NCI-H2171 (cell line): ENCODE measurements at places on chromosomes 6 and 20.

DNA sequence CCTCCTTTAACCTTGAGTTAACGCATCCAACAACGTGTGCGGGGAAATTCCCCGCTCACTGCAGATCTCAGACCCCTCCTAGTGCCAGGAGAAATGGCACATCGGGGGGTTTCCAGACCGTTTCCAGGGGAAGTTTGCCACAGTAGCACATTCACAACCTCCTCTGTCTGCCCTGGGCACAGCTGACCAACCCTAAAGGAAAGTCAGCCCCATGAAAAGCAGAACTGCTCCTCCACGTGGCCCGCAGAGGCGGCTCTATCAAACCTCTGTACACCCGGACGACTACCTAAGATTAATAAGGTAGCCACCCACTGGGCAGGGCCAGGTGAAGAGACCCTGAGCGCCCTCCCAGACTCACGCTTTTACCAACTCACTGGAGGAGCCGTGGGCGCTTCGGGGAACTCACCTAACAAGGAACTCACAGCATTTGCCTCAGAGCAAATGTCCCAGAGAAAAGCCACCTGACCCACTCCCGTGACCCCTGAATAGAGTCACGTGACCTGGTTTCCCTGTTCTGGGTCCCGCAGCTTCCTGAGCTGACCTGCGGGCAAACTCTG is 93.1 kb downstream of the PRND start:
- no peak for DNase-seq

DNA sequence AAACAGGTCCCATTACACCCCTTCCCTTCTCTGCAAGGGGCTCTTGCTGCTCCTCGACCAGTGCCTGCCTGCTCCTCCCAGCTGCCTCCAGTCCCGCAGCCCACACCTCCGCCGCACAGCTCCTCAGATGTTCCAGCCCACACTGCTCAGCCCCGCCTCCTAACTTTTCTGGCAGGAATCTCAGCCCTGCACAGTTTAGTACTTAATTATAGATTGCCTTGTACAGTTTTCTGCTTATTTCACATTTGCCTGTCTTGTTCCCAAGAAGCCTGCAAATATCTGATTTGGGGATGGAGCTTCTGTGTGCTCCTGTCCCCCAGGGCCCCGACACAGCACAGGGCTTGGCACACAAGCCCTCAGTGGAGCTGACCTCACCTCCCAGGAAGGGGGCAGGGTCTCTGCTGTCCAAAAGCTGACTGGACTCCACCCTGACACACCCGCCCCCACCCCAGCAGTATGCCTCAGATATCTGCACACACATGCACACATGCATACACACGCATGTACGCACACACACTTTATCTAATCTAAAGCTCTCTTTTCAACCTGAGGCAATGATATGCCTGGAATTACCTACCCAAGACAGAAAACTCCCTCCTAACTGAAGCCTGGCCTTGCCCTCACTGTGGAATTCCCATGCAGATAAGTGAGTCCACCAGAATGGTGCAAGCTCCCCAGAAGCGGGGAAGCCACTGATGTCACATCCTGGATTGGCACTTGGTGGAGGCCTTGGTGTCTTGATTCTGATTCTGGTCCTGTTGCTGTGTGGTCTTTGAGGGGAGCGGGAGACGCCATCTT is 1.2 kb upstream of the PNPLA1 start:
- no peak for DNase-seq

GRCh38 chr6:157861814-157862213 is 38.8 kb downstream of the SNX9 start:
- no peak for DNase-seq

DNA sequence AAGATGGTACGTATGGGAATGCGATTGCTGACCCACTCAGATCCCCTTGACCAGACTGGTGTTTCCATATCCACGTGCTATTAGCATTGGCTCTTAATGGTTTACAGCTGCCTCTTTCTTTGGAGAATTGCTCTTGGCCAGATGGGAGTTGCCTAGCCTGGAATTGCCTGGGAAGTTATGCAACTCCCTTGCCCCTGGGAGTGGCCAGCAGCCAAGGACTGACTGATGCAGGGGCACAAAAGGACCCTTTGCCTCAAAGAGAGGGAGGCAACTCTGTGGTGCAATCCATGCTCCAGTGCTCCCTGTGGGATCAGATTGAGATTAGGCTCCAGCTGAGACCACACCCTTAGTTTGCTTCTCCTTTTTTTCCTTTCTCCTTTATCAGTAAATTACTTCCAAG is 203.5 kb upstream of the JAG1 start:
- no peak for DNase-seq

DNA sequence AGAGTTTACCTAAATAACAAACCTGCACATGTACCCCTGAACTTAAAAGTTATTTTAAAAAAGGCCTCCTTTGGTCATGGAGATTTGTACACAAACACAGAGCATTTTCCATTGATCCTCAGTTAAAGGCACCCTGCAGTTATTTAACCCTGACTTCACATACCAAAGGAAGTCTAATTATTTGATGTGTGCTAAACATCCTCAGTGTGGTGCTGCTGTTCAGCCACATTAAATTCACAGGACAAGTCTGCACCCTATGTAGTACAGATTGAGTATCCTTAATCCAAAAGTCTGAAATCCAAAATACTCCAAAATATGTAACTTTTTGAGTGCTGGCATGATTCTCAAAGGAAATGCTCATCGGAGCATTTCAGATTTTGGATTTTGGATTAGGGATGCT is 21.4 kb downstream of the KCNQ5 start:
- DNase-seq, result no peak

GRCh38 chr6:164690241-164690640 is 619.2 kb downstream of the C6orf118 start:
- DNase-seq, result no peak

GRCh38 chr6:168037856-168038255 is 40.4 kb downstream of the KIF25 start:
- no peak for DNase-seq

DNA sequence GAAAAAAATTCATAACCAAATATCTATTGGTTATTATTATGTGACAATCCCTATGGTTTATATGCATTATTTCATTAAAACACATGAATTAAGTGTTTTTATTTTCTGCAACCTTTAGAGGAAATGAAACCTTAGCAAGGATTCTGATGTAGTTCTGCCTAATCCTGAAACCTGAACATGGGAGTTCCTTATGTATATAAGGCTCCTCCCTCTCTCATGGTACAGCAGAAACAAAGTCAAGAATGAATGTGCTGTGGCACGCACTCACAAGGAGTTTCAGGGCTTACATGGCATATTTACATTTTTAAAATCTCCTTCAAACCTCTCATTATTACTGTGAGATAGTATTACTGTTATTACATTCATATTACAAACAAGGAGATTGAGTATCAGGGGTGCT is 426.4 kb upstream of the CITED2 start:
- DNase-seq, result no peak

GRCh38 chr20:32291166-32291565 is 13.7 kb downstream of the KIF3B start:
- no peak for DNase-seq

- DNase-seq, result no peak
Observed at GRCh38 chr6:52524918-52525317, 51.9 kb downstream of the TRAM2 start.

DNA sequence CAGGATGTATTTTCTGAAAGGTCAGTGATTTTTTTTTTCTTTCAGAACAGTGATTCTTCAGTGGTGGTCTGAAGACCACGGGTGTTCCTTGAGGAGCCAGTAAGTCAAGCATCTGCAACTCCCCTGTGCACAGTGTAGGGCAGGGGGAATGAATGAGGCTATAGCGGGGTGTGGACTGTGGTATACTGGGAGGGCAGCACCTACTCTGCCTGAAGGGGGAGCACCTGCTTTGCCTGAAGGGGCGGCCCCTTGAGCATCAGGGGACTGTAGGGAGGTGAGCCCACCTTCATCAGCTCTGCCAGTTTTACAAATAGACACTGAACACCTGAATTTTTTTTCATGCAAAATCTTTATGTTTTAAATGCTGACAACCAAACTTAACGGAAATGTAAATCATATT is 77.5 kb upstream of the RIPOR2 start:
- no peak for DNase-seq

- peak; percentile 60 for DNase-seq
Observed at GRCh38 chr20:15179381-15179780, 842.0 kb upstream of the FLRT3 start.

DNA sequence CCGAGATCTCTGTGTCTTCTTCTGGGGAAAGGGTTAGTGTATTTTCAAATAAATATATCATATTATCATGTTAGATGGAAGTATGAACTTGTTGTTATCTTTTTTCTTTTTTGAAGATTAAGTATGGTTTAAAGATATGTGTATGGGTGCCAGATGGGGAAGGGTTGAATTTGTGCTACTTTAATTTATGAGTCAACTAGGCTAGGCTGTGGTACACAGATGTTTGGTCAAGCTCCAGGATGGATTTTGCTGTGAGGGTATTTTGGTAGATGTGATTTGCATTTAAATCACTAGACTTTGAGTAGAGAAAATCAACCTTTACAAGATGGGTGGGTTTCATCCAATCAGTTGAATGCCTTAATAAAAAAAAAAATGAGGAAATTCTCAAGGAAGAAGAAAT is 886.6 kb upstream of the ADGRB3 start:
- no peak for DNase-seq

DNA sequence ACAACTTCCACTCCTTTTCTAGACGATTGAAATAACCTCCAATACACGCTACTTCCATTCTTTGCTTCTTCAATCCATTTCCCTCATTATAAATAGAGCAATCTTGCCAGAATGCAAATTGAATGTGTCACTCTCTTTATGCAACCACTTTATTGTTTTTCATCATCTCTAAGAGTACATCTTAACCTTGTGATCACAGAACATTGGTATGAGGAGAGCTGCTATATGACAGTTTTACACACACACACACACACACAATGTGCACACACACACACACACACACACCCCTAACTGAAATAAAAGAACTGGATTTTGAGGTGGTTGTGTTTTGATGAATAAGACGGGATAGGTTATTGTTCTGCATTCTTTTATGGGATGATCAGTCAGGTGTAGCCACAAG is 187.0 kb downstream of the HDGFL1 start:
- no peak for DNase-seq

- DNase-seq, result no peak
Observed at GRCh38 chr20:19947611-19948264, 69.4 kb upstream of the NAA20 start.

DNA sequence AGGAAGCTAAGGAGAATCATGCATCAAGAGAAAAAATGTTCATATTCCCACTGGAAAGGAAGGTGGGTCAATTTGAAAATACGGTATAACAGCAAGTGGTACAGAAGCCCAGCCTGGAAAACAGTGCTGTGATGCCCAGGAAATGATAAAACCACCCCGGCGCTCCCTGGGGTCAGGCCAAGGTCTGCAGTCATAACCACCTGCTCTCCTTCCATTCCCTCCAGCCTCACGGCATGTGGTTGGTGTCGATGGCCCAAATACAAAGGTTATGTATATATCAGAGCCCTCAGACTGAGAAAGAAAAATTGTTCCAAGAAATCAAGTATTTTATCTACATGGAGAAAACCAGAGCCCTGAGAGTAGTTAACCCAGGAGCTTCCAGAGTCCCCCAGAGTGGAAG is 208.1 kb upstream of the CDYL start:
- DNase-seq, result no peak

DNA sequence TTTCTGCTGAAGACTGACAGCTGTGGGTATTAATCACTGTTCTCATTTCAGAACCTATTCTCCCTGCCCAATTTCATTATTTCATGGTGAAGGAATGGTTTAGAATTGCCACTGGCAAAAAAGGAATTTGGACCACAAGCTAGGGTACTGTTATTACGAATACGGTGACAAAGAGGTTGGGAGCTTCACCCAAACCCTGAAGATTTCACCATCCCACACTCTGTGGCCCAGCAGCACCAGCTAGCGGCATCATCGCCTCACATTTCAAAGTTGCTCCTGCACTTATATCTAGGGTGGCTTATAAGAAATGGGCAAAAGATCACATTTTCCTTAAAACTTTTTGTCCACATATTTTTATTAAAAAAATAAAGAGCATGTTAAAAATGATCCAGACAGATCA is 236.1 kb downstream of the SYNDIG1 start:
- DNase-seq, result no peak

GRCh38 chr20:58069207-58069606 is 159.2 kb downstream of the ANKRD60 start:
- DNase-seq, result no peak

- DNase-seq, result no peak
Observed at GRCh38 chr20:13035399-13036152, 26.8 kb downstream of the SPTLC3 start.

- DNase-seq, result peak; percentile 35
Observed at GRCh38 chr6:103122766-103123601, 1729.5 kb downstream of the GRIK2 start.

DNA sequence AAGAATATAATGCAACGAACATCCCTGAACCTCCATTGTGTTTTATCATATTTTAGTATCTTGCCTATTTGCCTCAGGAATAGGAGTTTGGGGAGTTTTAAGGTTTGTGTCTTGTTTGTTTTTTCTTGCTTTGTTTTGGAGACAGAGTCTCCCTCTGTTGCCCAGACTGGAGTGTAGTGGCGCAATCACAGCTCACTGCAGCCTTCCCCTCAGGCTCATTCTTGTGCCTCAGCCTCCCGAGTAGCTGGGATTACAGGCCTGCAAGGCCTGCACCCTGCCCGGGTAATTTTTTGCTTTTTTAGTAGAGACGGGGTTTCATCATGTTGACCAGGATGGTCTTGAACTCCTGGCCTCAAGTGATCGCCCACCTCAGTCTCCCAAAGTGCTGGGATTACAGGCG is 63.3 kb upstream of the CARMIL1 start:
- DNase-seq, result no peak

- no peak for DNase-seq
Observed at GRCh38 chr6:85063611-85064010, 299.2 kb upstream of the TBX18 start.

GRCh38 chr20:59300333-59301081 is at the start of gene EDN3:
Gene EDN3, plus strand, starts transcription at chr20:59300611. Its CDS starts 202 bp downstream, at chr20:59300813.
- DNase-seq, result no peak

DNA sequence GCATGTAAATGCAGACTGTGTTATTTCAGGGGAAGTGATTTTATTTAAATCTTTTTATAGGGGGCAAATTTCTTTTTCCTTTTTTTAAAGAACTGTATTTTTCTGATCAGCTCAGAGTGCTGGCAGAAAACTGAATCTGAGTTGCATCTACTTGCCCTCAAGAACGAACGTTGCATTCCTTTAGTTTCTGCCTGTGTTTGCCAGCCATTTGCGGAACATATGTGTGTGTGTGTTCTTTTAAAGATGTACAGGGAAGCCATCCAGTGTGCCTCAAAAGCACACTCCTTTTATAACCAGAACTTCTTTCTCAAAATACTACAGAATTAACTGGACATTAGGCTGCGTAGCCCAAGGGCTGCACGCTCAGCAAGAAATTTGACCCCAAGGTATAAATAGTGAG is 25.8 kb upstream of the INSM1 start:
- no peak for DNase-seq

- DNase-seq, result no peak
Observed at GRCh38 chr20:22442318-22442717, 142.1 kb downstream of the FOXA2 start.
